ENCODE measurements at places on chromosomes 1 and 21. TPM values are rescaled to one million over a fixed set of nuclear protein-coding genes. Genes with fewer than 3 reads are reported as not detected.

The MTF1 gene
- 4.7 TPM for polyA plus RNA-seq

DNA sequence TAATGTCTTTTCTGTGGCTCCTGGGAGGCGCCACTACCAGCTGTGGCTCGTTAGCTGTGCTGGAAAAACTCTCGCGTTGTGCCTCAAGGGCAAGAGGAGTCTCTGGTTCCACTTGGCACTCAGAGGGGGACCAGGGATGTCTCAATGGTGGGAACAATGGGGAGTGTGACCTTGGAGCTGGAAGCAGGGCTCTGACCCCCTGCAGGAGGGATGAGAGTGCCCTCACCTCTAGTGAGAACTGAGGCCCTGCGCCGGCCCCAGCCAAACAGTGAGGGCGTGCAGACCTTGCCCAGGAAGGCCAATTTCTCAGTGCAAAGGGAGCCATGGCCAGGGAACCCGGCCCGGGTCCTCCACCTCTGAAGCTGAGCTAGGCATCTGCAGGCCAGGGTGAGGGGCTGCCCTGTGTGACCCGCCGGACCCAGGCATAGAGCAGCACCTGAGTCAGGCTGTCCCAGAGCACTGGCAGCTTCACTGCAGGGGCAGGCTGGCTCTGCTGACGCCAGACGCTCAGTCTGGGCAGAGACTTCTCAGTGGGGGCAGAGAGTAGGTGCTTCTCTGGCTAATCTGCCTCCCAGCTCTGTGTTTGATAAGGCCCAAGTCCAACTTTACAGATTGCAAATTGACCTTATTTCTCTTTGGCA lies 1.8 kb downstream of the RD3 start:
- no peak overlapping the region for H3K27ac ChIP-seq
- H3K4me1 ChIP-seq, result no peaks in the 10 kb centered on the region
- no peak for DNase-seq
- H3K36me3 ChIP-seq, result no peaks in the 10 kb centered on the region
- no peak overlapping the region for H3K4me3 ChIP-seq

The KCTD3 gene
- 43.6 TPM for polyA plus RNA-seq

The LEFTY2 gene
- polyA plus RNA-seq, result not detected

GRCh38 chr1:160030657-160031364 lies 979 bp downstream of the PIGM start:
- H3K36me3 ChIP-seq, result no peaks in the 10 kb centered on the region
- H3K4me3 ChIP-seq, result peak overlapping the region; percentile 91
- no peaks in the 10 kb centered on the region for H3K27me3 ChIP-seq

Data from IMR-90 (cell line).